ENCODE measurements at places on chromosomes 12 and 14.

DNA sequence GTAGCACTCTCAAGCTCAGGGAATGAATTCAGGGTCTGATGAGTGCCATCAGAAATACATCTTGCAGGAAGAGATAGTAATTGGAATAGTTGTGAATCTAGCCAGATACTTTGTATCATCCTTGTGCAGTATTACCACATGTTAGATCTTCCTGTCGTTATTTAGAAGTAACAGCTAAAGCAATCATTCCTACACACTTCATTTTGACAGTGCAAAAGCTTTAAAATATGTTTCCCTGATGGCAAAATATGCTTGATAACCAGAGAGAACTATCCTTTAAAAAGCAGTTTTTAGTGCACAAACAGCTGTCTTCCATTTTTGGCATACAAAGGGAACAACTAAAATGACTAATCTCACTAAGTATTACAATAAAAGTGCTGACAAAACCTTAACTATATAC lies 149.5 kb upstream of the SLC38A2 start:
- no peak for DNase-seq

- no peak for DNase-seq
These were observed 8.6 kb upstream of the KRT8 start for GRCh38 chr12:52913431-52913821.

DNA sequence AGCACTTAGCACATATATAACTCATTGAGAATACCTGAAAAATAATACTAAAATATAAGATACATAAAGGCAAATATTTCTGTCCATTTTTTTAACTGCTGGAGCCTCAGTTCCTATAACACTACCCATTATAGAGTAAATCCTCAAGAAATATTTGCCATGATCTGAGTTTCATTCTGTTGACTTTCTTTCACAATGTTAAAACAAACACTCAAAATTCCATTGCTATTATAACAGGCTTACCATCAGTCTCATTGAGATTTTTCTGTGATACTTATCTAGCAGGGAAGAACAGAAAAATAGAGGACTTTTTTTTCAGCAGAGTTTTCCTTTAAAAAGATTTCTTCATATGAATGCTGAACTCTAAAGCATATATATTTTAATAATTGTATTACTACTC lies 24.5 kb downstream of the LMO3 start:
- DNase-seq, result no peak

DNA sequence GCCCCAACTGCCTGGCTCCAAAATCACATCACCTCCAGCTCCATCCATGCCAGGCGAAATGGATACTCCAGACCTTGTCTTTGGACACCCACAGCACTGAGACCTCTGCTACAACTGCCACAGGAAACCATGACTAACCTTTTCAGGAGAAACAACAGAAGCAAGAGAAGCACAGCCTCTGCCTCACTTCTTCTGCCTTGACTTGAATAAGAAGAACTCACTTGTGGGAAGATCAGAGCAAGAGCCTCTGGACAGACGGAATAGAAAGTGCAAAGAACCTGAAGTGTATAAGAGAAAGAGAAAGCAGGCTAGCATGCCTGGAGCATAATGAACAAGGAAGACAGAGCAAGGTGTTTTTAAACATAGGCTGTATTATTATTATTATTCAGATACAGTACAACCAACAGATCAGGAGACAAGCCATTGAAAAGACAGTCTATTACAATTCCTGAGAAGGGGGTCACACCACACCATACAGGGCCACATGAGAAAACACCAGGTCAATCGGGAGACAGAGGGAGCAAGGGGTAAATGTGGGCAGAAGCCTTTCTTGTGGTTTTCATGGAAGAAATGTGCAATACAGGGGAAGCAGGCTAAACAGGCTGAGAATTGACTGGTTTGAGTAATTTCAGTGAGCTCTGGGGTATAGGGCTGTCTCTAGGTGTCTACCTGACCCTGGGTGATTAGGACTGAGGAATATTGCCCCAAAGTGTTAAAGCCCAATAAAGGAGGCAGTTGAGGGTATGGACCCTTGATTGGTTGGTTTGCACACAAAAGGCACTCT lies 7.4 kb upstream of the OR10P1 start:
- DNase-seq, result no peak

GRCh38 chr12:110686294-110686903 lies 2.5 kb downstream of the HVCN1 start:
- no peak for DNase-seq

DNA sequence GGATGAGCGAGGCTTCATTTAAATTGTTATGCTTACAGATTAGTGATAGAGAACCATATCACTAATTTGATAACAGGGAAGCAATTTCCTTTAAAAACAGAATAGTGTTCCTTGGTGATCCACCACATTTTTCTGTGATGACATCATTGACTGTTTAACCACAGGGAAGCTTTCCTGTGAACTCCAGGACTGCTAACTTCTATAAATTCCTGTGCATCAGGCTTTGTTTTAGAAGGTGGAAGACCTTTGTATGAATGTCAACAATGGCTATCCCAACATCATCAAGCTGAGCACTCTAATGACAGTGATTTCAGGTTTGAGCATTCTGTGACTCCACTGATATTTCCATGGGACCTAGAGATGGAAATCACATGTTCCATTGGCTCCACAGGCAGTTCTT lies 177.1 kb downstream of the RMST start:
- no peak for DNase-seq

- DNase-seq, result no peak
These were observed 761.6 kb downstream of the BCL11B start for GRCh38 chr14:98510392-98510791.

GRCh38 chr14:85319101-85319500 lies 210.8 kb upstream of the FLRT2 start:
- no peak for DNase-seq

- no peak for DNase-seq
These were observed 198.9 kb upstream of the SFSWAP start for GRCh38 chr12:131511803-131512561.

GRCh38 chr12:28709986-28710685 lies 438.9 kb upstream of the FAR2 start:
- no peak for DNase-seq

GRCh38 chr12:92199819-92200576 lies 54.4 kb upstream of the BTG1 start:
- DNase-seq, result no peak

- DNase-seq, result no peak
These were observed 3.5 kb upstream of the KICS2 start for GRCh38 chr12:64225626-64226025.

- no peak for DNase-seq
These were observed 546.7 kb upstream of the SEL1L start for GRCh38 chr14:82080370-82080769.

- no peak for DNase-seq
These were observed 29.4 kb upstream of the GPR68 start for GRCh38 chr14:91273885-91274273.

- DNase-seq, result no peak
These were observed 37.5 kb downstream of the CHST11 start for GRCh38 chr12:104494137-104494792.
